ENCODE measurements at places on chromosomes 3 and 15.

GRCh38 chr3:30764281-30764680, 130.2 kb downstream of the GADL1 start:
- DNase-seq: no peak

- no peak for DNase-seq
Measured at GRCh38 chr15:85934691-85935090, 140.0 kb upstream of the KLHL25 start.

DNA sequence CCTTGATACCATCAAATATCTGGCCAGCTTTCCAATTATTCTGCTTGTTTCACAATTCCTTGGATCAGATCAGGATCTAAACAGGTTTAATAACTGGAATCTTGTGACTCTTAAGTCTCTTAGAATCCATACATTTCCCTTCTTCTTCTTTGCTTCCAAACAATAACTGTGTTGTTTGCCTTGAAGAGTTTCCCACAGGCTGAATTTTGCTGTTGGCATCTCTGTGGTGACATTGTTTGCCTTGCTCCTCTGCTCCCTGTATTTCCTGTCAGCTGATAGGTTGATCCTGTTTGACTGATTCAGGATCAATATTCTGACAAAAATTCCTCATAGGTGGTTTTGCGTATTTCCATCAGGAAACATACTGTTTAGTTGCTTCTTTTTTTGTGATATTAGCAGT, 248.4 kb upstream of the LMCD1 start:
- no peak for DNase-seq

DNA sequence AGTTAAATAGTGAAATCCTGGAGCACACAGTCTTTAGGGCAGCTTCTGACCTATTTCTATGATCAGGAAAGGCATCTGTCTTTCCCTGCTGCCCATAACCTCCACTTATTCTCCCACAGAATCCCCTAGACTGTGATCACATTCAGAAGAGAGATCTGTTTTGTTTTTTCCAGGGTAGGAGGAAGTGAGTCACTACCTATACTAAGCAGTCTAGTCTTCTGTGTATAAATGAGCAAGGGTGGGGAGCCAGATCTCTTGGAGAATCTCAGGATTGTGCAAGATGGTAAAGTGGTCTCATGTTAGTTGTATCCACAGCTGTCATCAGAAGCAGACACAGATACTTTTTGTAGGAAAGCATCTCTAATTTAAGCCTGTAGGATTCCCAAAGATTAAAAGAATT, 11.8 kb upstream of the FBXO22 start:
- no peak for DNase-seq

- DNase-seq: no peak
Measured at GRCh38 chr3:71517271-71517791, 66.2 kb downstream of the FOXP1 start.

DNA sequence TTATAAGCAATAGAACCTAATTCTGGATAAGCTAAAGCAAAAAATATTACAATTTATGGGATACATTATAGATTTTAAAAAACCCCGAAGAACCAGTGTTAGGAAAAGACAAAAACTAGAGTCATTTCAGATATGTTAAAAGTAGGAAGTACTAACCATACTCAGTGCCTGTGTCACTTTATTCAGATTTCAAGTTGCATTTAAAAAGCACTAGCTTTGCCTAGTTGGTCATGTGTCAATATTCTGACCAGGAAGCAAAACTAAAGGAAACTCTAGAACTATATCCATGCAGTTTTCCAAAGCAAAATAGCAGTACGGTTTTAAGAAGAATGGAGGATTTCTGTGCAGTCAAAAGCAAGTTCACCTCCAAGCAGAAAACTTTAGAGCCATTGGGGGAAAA, 88.4 kb downstream of the RAP2B start:
- DNase-seq: no peak

- DNase-seq: no peak
Measured at GRCh38 chr3:80307844-80308243, 540.0 kb upstream of the ROBO1 start.

GRCh38 chr3:110344897-110345767, 726.5 kb upstream of the NECTIN3 start:
- no peak for DNase-seq

DNA sequence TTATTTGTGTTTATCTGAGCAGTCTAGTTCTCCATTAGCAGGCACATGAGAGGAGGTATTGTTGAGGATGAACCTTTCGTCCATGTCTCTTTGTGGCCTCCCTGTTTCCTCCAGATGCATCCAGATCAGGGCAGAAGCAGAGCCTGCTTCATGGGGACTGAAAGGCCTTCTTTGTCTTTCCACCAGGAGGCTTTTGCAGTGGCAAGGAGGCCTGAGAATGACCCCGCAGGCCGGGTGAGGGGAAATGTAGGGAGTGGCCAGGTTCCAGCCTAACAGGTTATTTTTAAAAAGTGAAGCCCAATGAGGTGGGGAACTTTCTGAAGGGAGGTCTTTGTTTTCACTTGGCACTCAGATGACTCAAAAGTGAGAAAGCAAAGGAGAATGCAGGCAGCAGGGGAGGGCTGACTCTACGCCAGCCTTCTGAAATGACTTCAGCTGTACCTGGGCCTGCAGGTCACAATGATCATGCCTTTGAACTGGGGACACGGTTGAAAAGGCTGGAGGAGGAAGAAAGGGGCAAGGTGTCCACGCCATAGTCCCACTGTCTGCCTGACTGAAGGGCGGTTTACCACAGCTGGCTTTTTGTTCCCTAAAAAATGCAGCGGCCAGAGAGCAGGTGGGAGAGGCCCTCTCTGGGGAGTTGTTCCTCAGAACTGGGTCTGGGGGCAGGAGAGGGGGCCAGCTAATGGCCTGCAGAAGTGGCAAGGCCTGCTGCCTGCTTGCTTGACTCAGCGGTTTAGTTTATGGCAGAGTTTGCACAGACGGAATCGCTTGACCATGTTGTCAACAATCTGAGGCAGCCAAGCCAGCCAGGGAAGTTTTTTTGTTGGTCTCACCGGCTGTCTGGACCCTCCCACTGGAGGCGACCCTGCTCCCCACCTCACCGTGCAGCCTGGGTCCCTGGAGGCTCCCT, 28.7 kb downstream of the CMTM7 start:
- no peak for DNase-seq

- DNase-seq: no peak
Measured at GRCh38 chr3:117404730-117405129, 695.2 kb downstream of the TUSC7 start.

DNA sequence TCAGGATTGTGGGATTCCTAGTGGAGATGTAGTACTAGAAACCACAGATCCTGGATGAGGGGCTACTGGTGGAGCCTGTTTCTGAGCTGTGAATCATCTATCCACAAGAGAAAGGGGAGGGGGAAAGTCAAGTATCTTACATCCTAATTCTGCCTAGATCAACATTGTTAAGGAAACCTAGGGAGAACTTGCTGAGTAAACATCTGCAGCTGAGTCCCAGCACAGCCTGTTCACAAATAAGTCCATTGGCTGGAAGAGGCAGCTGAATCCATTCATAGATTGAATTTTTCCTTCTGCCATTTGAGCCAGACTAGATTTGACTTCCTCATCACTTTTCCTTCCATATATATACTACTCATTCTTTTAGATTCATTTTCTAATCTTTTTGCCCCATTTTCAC, 460.5 kb downstream of the TUSC7 start:
- DNase-seq: no peak

GRCh38 chr15:62791694-62792093, 250.9 kb upstream of the TPM1 start:
- DNase-seq: no peak

- DNase-seq: no peak
Measured at GRCh38 chr3:119600732-119601131, 3.0 kb downstream of the PLA1A start.

DNA sequence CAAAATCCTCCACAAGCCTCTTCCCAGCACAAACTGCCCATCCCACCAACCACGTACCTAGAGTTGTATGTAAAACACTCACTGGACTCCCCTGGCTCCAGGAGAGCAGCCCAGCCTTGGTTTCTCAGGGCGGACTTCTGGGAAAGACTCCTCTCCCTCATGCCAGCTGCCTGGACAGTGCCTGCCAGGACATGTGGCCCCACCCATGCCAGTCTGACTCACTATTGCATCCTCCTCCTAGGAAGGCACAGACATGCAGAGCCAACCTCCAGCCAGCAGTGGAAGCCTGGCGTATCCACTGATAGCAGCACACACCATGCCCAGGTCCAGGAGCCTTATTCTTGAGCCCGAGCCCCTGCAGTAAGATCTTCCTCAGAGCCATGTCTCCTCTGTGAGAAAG, 8.6 kb downstream of the PKM start:
- no peak for DNase-seq

DNA sequence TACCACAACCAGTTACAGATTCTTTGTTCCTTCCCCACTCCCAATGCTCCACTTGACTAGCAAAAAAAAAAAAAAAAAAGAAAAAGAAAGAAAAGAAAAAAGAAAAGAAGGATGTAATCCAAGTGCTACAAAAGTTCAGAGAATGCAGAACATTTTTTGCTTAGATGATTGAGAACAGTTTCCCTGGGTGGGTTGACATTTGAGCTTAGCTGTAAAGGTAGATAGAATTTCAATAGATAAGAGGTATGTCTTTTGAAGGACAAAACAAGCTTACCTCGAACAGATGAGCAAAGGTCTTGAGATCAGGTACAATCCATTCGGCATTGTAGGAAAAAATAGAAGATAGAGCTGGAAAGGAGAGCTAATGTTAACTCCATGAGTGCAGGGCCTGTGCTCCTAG, 344.6 kb upstream of the NECTIN3 start:
- DNase-seq: no peak

- no peak for DNase-seq
Measured at GRCh38 chr3:179175358-179175757, 27.2 kb downstream of the PIK3CA start.

DNA sequence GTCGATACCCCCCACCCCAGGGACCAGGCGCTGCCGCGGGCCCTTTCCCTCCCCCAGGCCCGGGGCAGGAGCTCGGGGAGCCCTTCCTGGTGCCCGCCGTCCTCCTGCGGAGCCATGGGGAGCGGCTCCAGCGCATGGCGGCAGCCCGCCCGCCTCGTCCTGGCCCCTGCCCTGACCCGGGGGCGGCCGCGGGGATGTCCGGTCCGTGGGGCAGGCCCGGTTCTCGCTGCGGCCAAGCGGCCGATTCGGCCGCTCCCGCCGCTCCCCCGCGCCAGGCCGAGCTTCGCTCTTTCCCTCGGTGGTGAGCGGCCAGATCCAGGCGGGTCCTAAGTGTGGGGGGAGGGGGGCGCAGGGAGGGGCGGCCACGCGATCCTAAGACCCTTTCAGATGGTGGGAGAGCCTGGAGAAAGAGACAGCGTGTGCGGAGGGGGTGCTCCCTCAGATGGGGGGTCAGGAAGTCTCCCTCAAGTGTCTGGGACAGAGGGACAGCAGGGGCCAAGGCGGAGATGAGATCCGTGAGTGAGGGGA, 1.3 kb downstream of the NEIL1 start:
- no peak for DNase-seq

GRCh38 chr3:191263365-191263764, 64.3 kb downstream of the OSTN start:
- no peak for DNase-seq

DNA sequence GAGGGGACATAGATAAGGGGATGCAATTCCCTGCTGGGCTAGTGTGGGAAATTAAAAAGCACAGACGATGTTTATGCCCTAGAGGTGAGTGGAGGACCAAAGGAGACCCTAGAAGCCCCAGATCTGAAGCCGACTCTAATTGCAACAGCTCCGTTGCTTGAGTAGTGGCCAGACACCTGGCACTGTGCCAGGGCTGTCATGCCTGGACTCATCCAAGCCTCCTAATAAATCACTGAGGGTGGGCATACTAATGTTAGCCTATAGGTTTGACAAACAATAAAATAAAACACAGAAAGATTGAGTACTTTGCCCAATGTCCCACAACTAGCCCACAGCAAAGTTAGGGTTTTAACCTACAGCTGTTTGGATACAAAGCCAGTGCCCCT, 25.4 kb upstream of the MRPS22 start:
- DNase-seq: no peak

DNA sequence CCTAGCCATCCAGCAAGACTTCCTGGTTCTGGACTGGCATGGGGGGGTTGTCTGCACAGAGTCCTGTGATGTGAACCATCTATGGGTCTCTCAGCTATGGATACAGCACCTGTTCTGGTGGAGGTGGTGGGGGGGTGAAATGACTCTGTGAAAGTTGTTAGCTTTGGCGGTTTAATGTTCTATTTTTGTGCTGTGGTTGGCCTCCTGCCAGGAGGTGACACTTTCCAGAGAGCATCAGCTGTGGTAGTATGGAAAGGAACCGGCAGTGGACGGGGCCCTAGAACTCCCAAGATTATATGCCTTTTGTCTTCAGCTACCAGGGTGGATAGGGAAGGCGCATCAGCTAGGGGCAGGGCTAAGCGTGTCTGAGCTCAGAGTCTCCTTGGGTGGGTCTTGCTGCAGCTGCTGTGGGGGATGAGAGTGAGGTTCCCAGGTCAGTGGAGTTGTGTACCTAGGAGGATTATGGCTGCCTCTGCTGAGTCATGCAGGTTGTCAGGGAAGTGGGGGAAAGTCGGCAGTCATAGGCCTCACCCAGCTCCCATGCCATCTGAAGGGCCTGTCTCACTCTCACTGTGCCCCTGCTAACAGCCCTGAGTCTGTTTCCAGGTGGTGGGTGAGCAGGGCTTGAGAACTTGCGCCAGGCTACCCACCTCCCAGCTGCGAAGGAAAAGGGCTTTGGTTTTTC, 7.1 kb upstream of the LARS2 start:
- no peak for DNase-seq

GRCh38 chr3:76025561-76025960, 240.2 kb upstream of the ZNF717 start:
- DNase-seq: no peak

- no peak for DNase-seq
Measured at GRCh38 chr3:168364967-168365366, 269.2 kb upstream of the GOLIM4 start.

DNA sequence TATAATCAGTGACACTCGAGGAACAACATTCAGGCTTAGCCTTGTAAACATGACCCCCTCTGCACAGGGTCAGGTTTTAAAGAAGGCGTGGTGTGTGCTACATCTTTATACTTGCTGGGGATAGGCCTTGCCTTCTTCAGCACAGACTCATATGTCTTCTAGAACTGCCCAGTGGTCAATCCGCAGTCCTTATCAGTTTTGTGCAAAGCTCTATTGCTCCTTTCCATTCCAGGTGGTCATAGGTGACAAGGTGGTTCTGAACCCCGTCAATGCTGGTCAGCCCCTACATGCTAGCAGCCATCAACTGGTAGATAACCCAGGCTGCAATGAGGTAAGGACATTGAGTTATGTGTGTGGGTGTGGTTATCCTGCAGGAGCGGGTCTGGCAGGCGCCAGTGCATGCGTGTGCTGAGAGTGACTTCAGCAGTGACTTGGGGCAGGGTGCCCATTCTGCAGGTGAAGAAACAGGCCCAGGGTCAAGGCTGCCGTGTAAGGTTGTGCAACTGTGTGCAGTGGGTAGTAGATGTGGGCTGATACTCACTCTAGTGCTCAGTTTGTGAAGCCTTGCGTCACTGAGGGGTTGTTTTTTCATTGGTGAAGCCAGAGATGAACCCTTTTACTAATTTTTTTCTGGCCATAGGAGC, 150.9 kb downstream of the ITPR1 start:
- no peak for DNase-seq

DNA sequence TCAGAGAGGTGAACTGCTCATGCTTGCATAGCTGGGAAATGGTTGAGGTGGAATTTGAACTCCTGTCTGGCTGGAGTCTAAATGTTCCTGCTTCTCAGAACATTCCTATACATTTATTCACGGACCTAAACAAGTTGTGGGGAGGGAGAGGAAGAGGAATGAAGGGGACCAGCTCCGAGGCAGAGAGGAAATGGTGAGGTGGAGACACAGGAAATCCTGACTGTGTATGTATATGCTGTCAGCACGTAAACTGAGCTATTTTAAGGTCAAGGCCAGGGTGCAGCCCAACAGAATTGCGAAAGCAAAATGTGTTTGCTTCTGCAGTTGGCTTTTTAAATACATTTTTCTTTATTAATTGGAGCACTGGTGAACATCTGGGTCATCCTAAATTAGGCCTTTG, 74.1 kb upstream of the POMGNT2 start:
- no peak for DNase-seq

All from stimulated activated CD4-positive, alpha-beta T cell treated with anti-CD3 and anti-CD28 coated beads, Interleukin-1b, Interleukin-23, amount 100 ng/mL, for 1 hour (primary cell).